Islet precursor cell (in vitro differentiated cells): ENCODE measurements at places on chromosomes 2 and 18.

GRCh38 chr2:134142341-134142738 lies 111.5 kb upstream of the MGAT5 start:
- no peak for DNase-seq

GRCh38 chr18:58538604-58539386 lies 90.1 kb downstream of the ALPK2 start:
- DNase-seq = no peak

- no peak for DNase-seq
These were observed 103.2 kb downstream of the INHBB start for GRCh38 chr2:120448961-120449810.

DNA sequence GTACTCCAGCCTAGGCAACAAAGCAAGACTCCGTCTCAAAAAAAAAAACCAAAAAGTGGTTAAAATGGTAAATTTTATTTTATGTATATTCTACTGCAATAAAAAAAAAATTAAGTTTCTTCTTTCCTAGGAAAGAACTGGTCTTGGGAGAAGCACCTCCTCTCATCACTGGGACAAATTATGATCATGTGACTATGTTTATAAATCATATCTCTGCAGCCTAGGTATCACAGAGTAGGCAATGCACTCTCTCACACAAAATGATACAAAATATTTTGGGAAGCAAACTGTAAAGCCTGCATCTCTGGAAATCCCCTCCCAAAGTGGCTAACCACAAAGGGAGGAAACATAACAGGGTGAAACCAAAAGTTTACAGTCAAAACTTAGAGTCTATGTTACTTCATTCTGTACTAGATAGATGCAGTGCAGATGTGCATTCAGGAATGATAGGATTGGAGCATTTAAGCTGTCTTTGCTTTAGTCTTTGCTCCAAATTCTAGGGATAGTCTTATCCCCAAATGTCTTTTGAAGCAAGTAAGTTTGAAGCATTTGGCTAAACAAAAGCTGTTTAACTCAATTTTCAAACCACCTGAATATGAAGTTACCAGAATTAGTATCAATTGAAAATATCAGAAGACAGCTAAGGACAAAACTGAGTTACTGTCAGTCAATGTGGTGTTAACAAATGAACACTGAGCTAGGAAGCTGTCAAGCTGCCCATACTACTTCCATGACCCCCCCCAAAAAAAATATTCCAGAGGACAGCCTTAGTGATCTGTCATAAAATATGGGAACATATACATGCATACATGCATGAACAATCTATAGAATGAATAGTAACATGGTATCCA lies 21.1 kb upstream of the MALT1 start:
- DNase-seq = no peak

- no peak for DNase-seq
These were observed 73.8 kb downstream of the CLHC1 start for GRCh38 chr2:55158111-55158814.

DNA sequence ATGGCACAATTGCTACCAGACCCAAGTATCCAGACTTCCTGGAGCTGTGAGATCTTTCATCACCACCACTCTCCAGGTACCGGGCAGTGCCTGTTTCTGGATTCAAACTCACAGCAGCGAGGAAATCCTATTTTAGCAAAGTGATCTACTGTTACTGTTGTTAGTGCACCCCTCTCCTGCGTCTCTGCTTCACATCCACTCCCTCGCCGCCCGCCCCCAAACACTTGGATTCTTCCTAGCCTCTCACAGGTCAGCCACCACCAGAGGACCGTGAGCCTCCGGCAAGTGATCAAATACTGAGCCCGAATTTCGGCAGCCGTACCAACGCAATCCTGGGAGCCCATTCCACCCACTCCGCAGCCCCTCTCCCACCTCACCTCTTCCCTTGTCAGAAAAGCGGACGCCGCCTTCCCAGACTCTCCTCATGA lies 519 bp downstream of the METTL4 start:
- DNase-seq = peak; percentile 86

DNA sequence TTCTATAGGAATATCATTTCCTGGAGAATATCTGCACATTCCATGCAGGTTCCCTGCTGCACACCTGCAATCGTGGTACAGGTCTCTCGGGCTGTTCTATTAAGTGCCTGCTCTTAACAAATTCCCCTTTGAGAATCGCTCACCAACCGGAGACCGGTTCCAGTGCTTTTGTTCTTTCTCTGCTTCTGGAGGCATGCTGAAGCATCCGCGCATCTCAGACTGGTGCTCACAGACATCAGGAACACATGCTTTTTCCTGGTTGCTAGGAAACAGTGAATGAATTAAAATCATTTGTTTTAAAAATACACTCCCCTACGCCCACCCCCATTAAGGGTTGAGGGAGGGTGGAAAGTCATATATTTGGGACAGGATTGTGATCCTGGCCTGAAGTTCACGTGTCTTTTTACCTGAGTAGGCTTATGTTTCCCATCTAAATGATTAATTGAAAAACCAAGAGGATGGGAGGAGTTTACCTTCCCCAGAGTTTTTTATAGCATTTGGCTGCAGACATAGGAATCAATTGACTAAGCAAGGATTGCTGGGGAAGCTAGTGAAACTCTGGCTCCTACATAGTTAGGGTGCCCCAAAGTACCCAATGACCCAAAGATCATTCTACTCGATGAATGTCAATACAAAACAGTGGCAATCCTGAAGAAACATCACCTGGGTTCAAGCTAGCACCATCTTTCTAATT lies at the start of gene C2orf80:
Gene C2orf80 (minus strand): TSS at position 221 of the 694 bp plus-strand sequence. CDS start 3,044 bp downstream, outside the sequence.
- DNase-seq = no peak

- DNase-seq = no peak
These were observed 74.5 kb downstream of the MDH1 start for GRCh38 chr2:63663013-63663864.

DNA sequence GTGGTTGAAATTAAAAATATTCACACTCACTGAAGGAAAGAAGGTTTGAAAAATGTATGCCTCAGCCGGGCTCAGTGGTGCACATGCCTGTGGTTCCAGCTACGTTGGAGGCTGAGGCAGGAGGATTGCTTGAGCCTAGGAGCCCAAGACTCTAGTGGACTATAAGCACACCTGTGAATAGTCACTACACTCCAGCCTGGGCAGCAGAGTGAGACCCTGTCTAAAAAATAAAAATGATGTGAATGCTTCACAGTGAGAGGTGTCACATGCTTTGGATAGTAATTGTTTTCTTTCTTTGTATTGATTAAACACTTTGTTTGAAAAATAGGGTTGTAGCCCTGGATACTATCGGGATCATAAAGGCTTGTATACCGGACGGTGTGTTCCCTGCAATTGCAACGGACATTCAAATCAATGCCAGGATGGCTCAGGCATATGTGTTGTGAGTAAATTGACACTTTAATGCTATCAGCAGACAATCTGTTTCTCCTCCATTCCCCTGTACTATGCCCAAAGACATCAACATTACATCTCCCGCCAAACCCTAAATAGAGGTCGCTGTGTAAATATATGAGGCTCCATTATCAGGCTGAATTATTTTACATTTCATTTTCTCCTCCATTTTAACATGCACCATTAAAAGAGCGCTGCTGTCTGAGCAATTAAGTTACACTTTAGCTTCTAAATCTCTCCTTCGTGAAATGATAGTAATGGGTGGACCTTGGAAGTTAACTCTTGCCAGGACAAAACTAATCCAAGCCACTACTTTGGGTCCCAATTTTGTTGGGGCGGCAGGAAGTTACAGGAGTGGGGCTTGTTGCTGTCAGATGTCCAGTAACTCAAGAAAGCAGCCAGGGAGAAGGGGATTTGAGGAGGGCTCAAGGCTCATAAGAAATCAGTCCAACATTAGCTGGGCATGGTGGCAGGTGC lies 138.3 kb upstream of the TTC39C start:
- no peak for DNase-seq

GRCh38 chr2:47028171-47028570 lies 112.6 kb upstream of the MCFD2 start:
- no peak for DNase-seq

DNA sequence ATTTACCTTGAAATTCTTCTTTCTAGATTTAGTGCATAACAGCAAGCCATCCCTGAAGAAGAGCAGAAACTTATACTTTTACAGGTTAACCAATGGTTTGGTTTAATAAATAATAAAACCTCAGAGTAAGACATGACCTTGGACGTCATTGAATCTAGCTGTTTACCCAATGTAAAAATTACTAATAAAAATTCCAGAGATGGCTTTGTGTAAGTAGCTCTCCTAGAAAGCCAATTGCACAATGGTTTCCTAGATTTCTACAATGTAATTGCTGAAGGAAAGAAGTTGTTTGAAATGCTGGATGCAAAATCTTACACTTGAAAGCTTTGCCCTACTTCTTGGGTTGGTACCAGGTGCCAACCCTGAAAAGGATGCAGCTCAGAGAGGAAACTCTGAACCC lies 1.5 kb downstream of the XDH start:
- no peak for DNase-seq

GRCh38 chr18:49481317-49481716 lies 5.7 kb downstream of the C18orf32 start:
- DNase-seq = no peak

- DNase-seq = no peak
These were observed 47.5 kb upstream of the LYPD6B start for GRCh38 chr2:148990968-148991367.

DNA sequence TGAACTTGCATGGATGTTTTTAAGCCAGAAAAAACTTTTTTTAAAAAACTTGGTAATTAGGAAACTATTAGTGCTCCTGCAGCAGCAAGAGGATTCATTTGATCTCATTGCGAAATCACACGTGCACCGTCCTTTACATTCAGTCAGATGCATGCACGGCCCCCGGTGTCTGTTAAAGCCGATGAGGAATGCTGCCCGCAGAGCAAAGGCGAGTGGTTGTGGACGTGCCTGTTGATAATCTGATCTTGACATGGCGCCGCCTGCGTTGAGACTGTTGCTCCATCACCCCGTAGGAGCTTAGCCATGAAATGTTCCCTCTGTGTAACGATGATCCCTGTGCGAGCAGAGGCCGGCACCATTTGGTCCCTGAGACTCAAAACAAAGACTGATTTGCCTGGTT lies 300.0 kb downstream of the GBX2 start:
- no peak for DNase-seq

DNA sequence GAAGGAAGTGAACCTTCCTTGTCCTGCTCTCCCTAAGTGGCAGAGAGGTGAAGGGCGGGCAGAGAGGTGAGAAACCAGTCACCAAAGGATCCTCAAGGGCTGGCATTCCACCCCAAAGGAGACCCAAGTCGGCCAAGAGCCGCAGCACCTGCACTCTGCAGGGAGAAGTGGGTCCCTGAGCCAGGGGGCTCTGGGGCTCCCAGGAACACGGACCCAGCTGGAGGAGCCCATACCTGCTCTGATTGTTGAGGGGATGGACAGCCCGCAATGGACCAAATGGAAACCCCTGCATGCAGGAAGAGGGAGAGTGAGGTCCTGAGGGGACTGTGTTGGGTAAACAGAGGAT lies 233.3 kb downstream of the ATAD2B start:
- no peak for DNase-seq

- no peak for DNase-seq
These were observed 590.6 kb upstream of the NETO1 start for GRCh38 chr18:73458186-73458964.

- DNase-seq = no peak
These were observed 9.1 kb downstream of the LOXL3 start for GRCh38 chr2:74544634-74545033.

GRCh38 chr2:95297639-95298395 lies 670 bp downstream of the KCNIP3 start:
- no peak for DNase-seq

- no peak for DNase-seq
These were observed 246.9 kb downstream of the MTX2 start for GRCh38 chr2:176516051-176516602.

GRCh38 chr18:45046961-45047360 lies 366.3 kb downstream of the SETBP1 start:
- DNase-seq = no peak

- no peak for DNase-seq
These were observed 97.5 kb downstream of the ATP9B start for GRCh38 chr18:79166702-79167101.

- no peak for DNase-seq
These were observed 42.7 kb upstream of the REG3G start for GRCh38 chr2:78982638-78983330.

DNA sequence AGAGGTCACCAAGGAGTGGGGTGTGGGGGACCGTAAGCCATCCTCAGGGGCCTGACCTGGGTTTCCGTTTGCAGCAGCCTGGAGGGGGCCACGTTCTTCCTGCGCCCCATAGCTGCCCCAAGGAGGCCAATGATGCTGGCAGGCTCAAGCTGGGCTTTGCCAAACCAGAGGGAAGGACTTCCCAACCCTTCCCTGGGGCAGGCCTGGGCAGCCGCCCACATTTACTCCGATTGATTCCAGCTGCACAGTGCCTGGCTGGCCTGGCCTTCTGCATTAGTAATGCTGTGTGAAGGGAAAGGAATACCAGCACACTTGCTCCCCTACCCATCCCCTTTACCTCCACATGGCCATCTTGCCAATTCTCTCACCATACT lies 360.6 kb upstream of the SLC14A2 start:
- DNase-seq = no peak

DNA sequence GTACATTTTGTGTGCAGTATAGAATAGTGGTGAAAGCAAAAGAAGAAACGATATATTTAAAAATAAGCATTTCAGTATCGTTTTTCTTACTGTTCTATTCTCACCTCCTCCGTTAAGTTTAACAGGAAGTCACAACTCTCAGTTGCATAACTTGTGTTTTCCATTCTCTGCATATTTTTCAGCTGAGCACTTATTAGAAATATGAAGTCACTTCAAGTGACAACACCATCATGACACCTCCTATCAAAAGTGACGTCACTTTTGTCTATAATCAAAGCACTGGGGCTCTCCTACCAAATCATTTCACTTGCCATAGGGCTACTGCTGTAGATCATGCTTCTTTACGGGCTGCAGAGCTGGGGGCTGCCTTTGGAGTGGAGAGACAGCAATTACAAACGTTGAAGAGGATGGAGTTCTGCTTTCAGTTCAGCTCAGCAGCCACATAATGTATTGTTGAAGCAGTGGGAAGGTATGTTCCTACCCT lies 36.3 kb downstream of the STAT4 start:
- no peak for DNase-seq

GRCh38 chr2:37740164-37740739 lies 68.8 kb upstream of the CDC42EP3 start:
- no peak for DNase-seq

DNA sequence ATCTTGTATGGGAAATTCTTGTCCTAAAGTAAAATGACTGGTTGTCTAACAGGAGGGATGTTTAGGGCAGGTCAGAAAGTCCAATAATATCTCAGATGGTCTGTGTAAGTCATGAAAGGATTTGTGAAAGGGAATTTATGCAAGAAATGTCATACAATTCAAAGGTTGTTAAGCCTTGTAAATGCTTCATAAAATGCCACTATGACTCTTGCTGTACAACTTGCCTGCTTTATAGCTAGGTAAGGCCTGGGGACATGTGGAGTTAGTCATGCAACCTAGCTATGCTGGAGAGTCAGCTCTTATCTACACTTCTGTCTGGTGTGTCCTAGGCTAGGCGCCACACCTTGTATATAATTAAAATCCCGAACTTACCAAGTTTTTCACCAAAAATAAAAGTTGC lies 36.9 kb upstream of the VWA3B start:
- peak; percentile 73 for DNase-seq

GRCh38 chr2:10500601-10501361 lies 52.7 kb upstream of the ODC1 start:
- DNase-seq = no peak

- DNase-seq = no peak
These were observed 56.1 kb upstream of the DLGAP1 start for GRCh38 chr18:4511166-4511565.
